A375 (cell line): ENCODE measurements at places on chromosomes 4 and X. TPM values are rescaled to one million over a fixed set of nuclear protein-coding genes. Genes with fewer than 3 reads are reported as not detected.

The EVC2 gene
- 0.08 TPM in 1 of 2 replicates, not detected in the other for total RNA-seq

The HPGDS gene
- not detected in 2 replicates for total RNA-seq

The GAGE2A gene
- total RNA-seq: 28.0 and 28.9 TPM in 2 replicates

The FRMPD4 gene
- total RNA-seq: 0.79 and 0.93 TPM in 2 replicates

The TENM3 gene
- total RNA-seq: 29.5 and 39.3 TPM in 2 replicates

The STAP1 gene
- total RNA-seq: not detected in 2 replicates
